ENCODE measurements at places on chromosomes 16 and 17.

DNA sequence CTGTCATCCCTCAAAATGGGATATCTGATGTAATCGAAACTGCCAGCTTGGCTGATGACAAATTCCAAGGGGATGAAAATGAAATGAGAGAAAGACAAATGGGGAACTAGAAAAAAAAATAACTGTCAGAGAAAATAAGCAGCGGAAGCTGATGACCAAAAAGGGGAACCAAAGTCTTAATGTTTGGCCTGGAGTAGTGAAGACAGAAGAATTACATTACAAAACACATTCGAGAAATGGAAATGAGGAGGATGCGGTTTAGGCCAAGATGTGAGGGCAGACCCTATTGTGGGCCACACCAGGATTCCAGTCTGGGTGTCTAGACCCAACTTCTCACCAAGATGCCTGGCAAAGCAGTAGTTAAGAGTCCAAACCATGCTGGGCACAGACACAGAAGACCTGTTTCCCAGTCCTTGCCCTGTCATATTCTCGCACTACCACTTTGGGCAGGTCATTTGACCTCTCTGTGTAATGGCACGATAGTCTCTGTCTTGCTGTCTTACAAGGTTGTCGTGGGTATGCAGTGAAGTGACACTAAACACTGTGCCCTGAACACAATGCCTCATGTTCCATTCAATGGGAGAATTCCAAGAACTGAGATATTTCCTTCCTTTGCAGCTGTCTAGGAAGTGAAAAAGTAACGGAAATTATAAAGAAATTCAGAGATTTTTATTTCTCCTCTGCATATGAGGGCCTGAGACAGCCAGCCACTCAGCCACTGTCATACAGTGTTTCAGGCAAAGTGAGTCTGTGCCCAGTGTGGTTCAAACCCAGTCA, 12.3 kb upstream of the CCL2 start:
- no peak for DNase-seq

DNA sequence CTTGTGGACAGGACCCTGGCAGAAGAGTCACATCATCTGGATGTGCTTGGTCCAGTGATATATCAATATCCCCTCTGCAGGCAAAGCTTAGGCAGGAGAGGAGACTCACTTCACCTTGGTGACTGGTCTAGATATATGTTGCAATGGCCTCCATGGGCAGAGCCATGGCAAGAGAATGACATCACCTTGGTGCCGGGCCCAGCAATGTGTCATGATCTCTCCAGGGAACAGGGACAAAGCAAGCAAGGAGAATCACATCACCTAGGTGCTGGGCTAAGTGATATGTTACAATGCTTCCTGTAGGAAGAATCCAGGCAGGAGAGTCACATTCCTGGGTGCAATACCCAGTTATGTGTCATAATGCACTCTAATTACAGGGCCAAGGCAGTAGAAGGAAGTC, 2106.2 kb downstream of the TP53TG3F start:
- no peak for DNase-seq

DNA sequence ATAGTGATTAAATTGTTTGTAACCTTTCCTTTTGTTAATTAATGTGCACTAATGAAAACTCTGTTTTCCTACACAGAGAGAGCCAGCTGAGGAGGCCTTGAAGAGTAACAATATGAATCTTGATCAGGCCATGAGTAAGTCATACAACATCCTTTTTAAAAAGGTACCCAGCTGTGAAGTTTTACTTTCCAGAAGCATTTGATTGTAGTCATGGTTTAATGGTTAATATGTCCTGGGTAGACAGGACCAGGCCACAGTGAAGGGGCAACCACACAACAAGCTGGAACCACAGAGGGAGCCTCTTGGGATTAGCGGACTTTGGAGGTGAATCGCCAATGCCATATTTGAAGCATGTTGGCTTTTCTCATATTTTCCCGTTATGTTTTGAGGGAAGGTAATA, 55.6 kb downstream of the TMC6 start:
- no peak for DNase-seq

DNA sequence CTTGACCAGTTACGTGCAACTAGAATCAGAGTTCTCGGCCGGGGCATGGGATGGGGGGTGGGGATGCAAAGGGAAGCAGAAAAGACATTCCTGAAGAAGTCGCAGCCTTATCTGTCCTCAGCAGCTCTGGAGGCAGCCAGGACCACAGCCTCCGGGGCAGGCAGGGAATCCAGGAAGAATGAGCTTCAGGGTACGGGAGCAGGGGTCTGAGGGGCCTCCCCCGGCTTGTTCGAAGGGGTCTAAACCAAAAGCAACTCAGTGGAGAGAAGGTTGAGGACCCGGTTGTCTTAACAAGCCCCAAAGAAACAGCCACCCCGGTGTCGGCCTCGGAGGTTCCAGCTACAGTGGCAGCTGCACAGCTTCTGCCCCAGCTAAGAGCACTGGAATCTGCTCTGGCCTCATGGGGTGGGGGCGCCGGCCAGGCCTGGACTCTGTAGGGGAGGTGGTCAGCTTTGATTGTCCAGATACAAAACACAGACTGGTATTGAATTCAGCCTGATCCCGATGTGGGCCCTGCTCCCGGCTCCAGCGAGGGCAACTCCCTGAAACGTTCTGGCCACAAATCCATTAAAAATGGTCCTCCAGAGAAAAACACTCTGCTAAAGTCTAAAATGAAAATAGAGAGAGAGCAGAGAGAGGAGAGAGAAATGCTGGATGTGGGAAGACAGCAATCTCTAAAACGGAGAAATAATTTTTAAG, 7.7 kb downstream of the HOXB4 start:
- no peak for DNase-seq

GRCh38 chr16:29959293-29959692, 2.6 kb upstream of the TMEM219 start:
- no peak for DNase-seq

DNA sequence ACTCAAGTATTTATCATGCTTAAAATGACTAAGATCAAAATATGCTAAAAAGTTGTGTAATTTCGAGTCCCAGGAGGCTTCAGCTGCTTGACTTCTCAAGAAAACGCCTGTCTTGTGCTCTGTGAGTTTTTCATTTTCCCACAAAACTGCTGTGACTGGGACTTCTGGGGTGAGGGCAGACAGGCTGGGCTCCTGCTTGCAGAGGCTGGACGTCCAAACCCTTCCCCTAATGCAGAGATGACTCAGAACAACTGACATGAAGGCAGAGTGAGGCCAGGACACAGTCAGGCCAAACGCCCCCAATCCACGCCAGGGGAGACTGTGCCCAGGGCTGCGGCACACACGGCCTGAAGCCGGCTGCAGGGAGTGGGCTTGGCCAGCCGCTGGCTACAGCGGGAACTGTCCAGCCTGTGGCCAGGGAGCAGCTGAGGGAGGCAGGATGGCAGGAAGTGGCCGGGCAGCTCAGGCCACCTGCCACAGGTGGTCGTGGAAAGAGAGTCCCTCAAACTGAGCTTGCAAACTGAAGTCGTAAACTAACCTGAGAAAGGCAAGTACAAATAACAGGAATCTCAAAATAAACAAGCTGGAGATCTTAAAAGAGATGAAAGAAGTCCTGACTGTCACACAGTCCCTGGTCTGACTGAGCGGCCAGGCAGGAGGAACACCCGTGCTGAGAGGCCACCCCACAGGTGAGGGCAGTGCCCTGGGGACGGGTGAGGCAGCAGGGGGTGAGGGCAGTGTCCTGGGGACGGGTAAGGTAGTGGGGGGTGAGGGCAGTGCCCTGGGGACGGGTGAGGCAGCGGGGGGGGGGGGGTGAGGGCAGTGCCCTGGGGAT, 21.3 kb upstream of the HEXD start:
- no peak for DNase-seq

DNA sequence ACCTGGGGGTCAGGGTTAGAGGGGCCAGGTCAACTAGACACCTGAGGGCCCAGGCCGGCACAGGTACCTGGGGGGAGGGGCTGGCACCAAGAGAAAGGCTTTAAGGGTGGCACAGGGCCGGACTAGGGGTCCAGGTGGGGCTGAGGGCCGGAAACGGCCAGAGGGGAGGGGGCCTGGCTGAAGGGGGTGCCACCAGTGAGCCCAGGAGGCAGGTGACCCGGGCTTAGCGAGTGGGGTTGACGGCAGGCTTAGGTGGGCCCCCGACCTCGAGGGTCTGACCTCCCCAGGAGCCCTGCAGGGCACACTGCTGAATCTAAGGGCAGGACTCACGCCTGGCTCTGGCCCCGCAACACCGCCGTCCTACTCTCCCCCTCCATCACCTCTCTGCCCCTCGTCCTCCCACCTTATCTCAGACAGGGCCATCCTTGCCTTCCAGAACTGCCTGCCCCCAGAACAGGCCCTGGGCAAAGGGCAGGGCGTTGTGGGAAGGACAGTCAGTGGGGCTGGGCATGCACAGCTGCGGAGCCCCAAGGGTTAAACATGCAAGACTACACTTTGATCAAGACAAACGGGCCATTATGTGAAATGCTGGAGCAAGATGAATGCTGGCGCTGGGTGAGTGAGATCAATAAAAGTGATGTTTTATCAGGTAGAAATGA, 44.4 kb downstream of the ACTG1 start:
- no peak for DNase-seq

- no peak for DNase-seq
These were observed 999 bp downstream of the XYLT1 start for GRCh38 chr16:17469741-17470181.

DNA sequence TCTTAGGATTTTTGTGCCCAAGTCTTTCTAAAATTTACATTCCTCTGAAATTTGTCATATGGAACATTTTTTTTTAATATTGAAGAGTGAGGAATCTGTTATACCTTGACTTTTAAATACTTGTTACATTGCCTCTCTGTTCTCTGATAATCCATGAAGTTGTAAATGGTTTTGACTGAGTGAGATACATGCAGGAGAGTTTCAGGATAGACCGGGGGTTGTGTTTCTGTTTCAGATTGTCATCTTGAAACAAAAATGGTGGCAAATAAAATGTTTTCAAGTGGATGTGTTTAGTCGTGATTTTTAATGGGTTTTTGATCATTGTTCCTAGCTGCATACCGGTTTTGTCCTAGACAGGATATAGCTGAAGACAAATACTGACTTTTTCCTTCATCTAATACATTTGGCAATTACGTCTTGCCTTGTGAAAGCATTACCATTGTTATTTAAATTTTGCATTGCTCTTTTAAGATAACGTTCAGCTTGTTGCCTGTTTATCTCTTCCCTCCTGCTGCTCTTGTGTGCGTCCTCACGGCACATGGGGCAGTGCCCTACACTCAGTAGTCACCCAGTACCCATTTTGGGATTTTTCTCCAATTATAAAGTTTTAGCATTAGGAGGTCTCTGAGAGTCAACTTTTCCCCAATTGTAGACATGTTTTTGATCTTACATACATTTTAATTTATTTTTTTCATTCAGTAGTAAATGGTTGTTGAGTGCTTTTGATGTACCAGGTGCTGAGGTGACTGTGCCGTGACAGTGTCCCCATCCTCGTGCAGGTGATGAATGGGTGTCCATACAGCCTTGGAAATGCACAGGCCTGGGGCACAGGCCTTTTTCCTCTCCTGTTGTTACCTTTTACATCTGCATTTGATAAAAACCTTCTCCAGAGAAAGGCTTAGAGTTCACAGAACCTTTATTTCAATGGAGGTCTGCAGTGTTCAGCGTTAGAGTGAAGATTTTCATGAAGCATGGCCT, 169.9 kb downstream of the MSI2 start:
- DNase-seq, result no peak

DNA sequence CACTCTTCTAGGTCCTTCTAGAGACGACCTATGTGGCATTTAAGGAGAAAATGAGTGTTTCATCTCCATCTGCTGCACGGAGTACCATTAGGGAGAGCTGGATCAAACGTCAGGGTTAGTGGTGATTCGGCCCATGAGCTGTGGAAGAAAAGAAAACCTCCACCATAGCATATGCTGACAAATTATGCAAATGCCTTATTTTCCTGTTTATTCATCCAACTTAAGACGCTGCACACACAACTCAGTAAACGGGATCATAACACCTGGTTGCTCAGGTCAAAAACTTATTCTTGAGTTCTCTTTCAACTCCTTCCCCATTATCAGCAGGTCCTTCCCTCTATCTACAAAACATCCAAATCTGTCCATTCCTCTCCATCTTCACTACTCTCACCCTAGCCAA, 1.3 kb upstream of the MOSMO start:
- no peak for DNase-seq

GRCh38 chr17:7586673-7587419, 3.0 kb downstream of the SOX15 start:
- DNase-seq, result peak; percentile 61

- DNase-seq, result no peak
These were observed 65.2 kb downstream of the ARSG start for GRCh38 chr17:68356520-68356919.

GRCh38 chr16:26981266-26981938, 85.3 kb upstream of the C16orf82 start:
- no peak for DNase-seq

- peak; percentile 28 for DNase-seq
These were observed at the start of gene CENPT for GRCh38 chr16:67847064-67847861. TSS of gene CENPT (minus strand) at chr16:67847693. CDS start at chr16:67833859, 13,834 bp downstream.

GRCh38 chr16:8819411-8820034, 21.9 kb downstream of the PMM2 start:
- DNase-seq, result no peak

DNA sequence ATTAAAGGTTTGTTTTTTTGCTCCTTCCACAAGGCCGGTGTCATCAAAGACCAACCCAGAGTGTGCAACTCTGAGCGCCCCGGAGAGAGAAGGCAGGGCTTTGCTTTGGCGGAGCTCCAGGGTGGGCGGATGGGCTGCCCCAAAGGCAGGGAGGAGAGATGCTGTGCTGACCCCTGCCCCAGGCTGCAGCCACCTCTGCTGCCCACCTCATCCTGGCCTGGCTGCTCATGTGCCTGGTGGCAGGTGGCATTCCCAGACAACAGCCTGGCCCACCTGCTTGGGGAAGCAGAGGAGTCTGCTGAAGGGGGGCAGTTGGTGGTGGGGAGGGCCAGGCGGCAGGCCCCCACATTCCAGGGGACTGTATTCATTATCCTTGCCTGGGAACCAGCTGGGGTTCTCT, 122.1 kb downstream of the SDK2 start:
- DNase-seq, result no peak

- no peak for DNase-seq
These were observed 24.6 kb upstream of the WFDC1 start for GRCh38 chr16:84270071-84270470.

- no peak for DNase-seq
These were observed 443.8 kb downstream of the CDH13 start for GRCh38 chr16:83070416-83071209.

DNA sequence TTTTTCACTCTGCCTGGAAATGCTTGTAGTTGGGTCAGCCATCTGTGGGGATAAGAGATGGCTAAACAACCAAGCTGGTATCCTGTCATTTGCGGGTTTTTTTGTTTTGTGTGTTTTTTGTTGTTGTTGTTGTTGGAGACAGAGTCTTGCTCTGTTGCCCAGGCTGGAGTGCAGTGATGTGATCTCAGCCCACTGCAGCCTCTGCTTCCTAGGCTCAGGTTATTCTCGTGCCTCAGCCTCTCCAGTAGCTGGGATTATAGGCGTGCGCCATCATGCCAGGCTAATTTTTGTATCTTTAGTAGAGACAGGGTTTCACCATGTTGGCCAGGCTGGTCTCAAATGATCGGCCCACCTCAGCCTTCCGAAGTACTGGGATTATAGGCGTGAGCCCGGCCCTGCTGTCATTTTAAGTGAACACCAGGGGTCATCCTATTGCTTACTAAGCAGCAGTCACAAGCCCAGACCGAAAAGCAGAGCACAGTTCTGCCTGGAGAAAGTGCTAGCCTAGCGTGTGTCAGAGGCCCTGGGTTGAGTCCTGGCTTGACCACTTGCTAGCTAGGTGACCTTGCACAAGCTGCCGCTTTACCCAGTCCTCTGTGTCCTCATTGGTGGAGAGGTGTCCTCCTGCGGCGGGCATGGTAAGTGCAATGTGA, 4.6 kb downstream of the SMCR8 start:
- peak; percentile 52 for DNase-seq

- DNase-seq, result peak; percentile 65
These were observed 681 bp downstream of the XPO6 start for GRCh38 chr16:28210979-28211588.

GRCh38 chr16:68155425-68155824, 70.3 kb downstream of the NFATC3 start:
- no peak for DNase-seq
